ENCODE measurements at places on chromosomes 4 and X.

DNA sequence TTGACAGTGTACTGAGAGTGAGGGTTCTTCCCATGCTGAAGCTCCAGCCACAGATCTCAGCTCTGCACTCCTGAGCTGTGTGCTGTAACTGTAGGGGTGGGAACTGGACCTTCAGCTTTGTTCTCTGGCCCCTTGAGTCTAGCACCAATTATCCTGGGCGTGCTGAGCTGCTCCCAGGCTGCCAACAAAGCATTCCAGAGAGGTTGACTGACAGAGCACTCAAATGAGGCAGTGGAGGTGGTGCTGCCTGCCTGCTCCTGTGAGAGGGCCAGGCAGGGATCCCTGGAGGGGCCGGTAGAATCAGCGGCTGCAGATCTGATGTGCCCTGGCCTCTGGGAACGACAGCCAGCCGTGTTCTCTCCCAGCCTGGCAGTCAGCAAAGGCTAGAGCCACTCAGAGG, 375.7 kb upstream of the AADAT start:
- no peak for DNase-seq

DNA sequence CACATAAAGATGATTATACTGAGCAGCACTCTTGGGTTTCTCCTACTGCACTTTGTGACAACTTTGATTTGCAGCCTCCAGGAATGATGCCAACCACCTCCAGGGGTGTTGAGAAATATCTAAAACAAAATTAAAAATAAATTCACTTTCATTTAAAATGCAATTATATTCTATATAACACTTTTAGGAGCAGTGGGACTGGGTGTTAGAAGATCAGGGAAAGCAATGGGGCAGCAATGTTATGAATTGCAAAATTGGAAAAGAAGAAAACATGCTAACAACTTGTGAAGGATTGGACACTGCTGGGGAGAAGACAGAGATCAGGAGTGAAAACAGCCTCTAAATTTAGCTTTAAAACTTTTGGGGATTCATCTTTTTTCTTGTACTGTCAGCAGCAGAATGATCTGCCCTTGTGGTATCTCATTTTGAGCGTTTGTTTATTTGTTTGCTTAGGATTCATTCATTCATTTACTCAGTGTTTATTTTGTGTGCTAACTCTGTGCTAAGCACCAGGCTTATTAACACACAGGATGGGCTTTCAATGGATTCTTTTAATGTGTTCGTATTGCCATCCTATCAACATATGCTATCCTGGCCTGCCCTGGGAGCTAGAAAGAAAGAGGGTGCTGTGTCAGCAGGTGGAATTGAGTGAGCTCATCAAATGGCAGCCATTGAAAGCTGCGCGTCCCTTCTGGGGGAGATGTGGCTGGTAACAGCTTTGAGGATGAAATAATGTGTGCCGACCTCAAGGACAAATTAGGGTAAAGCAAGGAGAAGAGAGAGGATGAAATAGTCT, 96.5 kb downstream of the FRMPD4 start:
- no peak for DNase-seq

- DNase-seq: no peak
Observed at GRCh38 chrX:131544218-131544617, 344 bp downstream of the OR13H1 start.

DNA sequence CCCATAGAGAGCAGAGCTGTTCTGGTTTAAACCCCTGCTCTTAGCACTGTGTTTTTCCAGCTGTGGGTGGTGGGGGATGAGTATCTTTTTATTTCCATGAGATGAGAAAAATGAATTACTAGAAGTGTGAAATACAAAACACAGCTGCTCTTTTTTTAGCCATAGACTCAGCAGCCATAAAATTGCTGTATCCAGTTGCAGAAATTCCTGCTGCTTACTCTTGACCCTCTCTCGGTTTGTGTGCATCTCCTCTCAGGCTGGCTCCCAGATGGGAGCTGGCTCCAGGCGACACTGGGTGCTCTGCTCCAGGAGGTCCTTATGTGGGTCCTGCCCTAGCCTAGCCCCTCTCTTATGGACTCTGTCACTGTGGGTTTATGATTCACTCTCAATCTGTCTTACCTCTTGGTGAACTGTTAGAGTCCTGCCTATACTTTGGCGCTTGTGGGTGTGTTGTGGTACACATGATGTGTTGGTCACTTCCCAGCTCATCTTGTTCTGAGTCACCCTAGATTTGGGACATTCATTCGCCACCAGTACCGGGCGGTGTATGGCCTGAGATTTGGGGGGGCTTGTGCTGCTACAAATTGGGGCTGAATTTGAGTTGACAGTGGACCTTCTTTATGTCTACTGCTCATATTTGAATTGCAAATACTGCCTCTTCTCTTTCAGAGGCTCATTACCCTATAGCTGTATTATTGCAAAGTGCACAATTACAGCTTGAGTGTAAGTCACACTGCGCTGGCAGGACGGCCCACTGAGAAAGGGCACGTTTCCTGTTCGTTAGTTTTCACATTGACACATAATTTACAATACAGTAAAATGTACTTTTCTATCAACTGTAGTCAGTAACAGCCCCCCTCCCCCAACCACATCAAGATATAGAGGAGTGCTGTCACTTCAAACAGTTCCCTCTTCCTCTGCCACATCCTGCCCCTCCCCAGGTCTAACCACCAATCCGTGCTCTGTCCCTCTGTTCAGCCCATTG, 46.9 kb upstream of the MSANTD1 start:
- no peak for DNase-seq

GRCh38 chr4:30116401-30116800, 603.8 kb upstream of the PCDH7 start:
- no peak for DNase-seq

GRCh38 chr4:6802025-6802424, 19.5 kb downstream of the KIAA0232 start:
- DNase-seq: no peak

- no peak for DNase-seq
Observed at GRCh38 chr4:12120968-12121367, 692.3 kb upstream of the HS3ST1 start.

- DNase-seq: no peak
Observed at GRCh38 chr4:98661371-98662054, 3.1 kb upstream of the TSPAN5 start.

- no peak for DNase-seq
Observed at GRCh38 chr4:145564540-145564939, 54.6 kb upstream of the MMAA start.

GRCh38 chrX:15128861-15129260, 141.0 kb downstream of the ASB9 start:
- no peak for DNase-seq

GRCh38 chr4:68132342-68132741, 2.7 kb upstream of the TMPRSS11F start:
- no peak for DNase-seq

DNA sequence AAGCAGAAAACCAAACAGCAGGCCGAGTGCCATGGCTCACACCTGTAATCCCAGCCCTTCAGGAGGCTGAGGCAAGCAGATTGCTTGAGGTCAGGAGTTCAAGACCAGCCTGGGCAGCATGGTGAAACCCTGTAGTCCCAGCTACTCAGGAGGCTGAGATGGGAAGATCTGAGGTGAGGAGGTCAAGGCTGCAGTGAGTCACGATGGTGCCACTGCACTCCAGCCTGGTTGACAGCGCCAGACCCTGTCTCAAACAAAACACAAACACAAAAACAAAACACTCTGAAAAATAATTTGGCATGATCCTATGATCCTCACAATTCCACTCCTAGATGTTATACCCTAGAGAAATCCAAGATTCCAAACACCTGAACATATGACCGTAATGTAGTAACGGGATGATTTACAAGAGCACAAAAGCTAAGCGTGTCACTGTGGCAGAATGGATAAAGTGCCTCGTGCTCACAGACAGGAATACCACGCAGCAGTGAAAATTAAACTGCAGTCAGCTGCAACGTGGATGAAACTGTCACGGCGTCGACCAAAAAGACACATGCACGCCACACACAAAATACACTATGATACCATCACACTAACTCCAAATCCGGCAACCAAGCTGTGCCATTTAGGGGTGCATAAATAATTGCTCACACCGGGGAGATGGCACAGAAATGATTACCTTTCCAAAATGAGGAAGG, 1.7 kb downstream of the NELFA start:
- DNase-seq: no peak

DNA sequence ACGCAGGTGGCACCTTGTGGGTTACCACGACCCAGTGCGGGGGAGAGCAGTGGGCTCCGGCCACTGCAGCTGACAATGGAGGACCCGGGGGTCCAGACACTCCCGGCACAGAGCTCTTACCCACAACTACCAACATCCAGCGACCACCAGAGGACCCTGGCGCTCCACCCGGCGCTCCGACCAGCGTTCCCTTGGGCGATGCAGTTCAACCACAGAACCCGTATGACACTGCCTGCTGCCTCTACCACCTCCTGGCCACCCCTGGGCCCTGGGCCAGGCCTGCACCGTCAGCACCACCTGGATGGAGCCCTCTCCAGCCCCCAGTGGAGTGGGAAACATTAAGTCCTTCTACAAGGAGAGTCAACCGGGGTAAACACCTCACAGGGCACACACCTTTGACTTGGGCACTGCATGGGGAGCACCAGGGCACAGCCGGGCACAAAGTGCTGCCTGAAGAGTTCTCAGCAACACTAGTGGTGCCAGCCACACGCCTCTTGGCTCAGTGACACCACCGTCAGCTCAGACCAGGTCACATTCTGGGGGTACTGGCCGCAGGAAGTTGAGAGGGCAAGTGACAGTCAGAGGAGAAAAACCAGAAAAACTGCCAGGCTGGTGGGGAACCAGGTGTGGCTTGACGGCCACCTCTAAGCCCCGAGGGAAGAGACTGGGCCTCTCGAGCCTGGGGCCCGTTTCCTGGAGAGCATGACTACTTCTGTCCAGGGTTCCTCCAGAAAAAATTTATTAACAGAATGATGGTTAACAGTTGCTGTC, 2.6 kb downstream of the CTBP1 start:
- no peak for DNase-seq

- DNase-seq: no peak
Observed at GRCh38 chr4:115145393-115146160, 32.2 kb upstream of the NDST4 start.

DNA sequence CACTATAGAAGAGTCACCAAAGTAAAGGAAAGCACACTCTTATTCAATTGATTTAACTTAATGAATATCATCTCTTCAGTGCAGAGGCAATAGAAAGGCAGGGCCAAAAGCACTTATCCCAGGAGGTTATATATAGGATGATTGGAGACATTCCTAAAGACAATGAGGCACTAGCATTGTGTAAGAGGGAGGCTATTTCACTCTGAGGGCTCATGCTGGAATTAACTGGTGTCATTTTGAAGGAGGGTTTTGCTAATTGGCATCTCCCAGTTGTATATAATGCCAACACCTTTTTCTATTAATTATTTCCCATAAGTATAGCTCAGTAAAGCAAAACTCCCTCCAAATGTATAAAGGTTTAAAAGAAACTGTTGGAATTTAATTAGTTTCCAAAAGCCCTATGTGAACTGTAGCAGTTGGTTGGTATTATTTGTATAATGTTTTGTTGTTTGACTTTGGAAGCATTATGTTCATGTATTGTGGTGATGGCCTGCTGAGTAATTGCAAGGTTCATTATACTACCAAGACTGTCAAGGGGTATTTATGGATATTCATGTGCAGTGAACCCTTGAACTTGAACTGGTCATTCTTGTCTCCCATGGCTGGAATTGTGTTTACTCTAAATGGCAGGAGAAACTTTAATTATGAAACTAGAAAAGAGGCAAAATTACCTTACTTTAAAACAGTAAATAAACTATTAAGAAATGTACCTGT, 270.3 kb downstream of the BMPR1B start:
- no peak for DNase-seq

- no peak for DNase-seq
Observed at GRCh38 chr4:153724606-153725005, 35.2 kb downstream of the RNF175 start.

- no peak for DNase-seq
Observed at GRCh38 chr4:160136021-160136420, 1033.1 kb downstream of the RAPGEF2 start.

- DNase-seq: no peak
Observed at GRCh38 chrX:121562616-121563015, 515.2 kb downstream of the GLUD2 start.

DNA sequence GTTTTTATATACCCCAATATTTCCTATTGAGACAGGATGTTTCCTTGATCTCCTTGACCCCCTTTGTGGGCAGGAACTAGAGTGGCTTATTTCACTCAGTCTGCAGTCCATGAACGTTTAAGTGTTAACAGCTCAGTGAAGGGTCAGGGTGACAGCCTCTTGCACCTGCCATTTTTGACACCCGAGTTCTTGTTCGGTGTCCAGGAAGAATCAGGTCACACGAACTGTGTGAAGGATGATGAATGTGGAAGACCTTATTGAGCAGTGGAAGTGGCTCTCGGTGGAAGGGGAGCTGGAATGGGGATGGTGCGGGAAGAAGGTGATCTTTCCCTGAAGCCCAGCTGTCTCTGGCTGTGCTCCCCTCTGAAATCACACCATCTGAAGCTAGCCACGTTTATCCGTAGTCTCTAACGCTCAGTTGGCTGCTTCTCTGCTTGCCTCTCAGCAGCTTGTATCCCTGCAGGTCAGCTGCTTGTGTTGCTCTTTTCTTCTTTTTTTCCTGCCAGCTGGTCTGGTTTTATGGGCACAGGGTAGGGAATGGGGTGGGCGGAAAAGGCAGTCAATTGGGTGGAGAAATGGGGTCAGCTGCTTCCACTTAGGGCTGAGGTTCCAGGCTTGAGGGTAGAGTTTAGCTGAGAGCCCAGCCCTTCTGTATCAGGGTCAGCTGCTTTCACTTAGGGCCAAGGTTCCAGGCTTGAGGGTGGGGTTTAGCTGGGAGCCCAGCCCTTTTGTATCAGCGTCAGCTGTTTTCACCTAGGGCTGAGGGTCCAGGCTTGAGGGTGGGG, 29.0 kb upstream of the CCNG2 start:
- DNase-seq: no peak

GRCh38 chrX:8319359-8319758, 145.3 kb upstream of the VCX3B start:
- no peak for DNase-seq

DNA sequence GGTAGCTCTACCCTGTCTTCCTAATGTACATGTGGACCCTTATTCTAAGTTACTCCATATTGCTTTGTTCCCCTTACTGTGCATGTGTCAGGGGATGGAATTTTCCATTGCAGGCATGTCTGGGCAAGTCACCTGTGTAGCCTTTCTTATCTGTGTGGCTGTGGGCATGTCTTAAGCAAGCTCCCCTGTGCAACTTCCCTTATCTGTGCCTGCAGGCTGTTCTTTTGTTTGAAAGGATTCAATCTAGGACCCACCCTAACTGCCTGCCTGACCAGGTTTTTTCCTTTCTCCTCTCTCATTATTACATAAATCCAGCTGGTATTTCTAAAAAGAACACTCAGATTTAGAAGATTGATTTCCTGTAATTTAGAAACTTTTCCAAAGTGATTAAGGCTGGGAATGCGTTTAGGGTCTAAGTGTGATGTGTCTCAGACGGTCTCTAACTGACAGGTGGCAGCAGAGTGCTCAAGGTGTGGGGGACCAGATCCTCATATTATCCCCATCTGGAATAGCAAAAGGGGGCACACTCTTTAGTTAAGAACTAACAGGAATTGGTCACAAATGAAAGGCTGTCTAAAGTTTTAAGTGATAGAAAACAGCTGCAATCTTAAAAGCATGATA, 198.9 kb upstream of the PPP1R2C start:
- no peak for DNase-seq

GRCh38 chrX:71195964-71196649, 26.9 kb upstream of the GJB1 start:
- DNase-seq: no peak
